Stimulated activated CD4-positive, alpha-beta T cell treated with anti-CD3 and anti-CD28 coated beads, Interleukin-1b, Interleukin-23, amount 100 ng/mL, for 1 hour (primary cell): ENCODE measurements at places on chromosomes 5 and 9.

- DNase-seq = no peak
Observed at GRCh38 chr5:7628248-7628647, 222.7 kb downstream of the CFAP90 start.

DNA sequence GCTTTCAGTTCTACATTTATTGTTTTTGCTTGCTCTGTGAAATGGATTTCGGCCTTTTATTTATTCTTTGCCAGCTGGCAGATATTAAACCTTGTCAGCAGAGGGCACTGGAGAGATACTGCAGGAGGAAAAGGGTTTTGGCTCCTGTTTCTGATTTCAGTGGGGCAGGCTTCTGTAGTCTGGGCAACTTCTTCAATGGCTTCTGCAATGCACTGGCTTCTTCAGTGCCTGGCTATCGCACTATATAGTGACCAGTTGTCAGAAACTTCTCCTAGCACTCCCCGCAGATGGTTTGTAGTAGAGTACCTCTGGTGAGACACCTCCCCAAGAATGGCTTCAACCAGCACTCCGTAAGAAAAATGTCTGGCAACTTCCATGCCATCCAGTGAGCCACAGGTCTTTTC lies 3.2 kb upstream of the NFX1 start:
- DNase-seq = no peak

GRCh38 chr9:3902631-3903030 lies 376.8 kb upstream of the RFX3 start:
- no peak for DNase-seq

DNA sequence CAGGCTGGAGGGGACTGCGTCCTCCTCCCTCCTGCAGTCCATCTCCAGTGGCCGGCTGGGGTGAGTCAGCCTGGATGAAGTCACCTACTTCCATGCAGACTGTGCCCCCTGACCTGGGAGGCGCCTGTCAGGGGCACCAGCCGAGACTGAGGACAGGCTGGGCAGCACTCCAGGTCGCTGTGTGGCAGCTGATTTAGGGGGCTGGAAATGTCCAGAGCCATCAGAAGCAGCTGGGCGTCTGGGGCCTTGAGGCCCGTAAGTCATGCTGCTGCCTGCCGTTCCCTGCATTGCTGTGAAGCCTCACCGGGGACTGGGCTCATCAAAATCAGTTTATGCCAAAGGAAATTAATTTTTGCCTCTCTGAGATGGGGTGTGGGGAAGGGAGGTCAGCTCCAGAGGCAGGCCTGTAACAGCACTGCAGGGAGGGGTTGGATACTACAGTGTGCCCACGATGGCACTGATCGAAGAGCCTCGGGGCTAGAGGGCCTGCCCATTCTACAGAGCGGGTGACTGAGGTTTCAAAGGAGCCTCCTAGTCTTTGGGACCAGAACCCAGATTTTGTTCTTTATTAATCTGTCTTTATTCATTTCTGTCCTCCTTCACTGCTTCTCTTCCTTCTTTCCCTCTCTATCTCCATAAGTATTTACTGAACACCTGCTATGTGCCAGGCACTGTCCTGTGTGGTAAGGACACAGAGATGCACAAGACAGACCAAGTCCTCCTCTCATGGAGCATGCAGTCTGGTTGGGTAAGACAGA lies 70.4 kb upstream of the PSD2 start:
- DNase-seq = no peak

DNA sequence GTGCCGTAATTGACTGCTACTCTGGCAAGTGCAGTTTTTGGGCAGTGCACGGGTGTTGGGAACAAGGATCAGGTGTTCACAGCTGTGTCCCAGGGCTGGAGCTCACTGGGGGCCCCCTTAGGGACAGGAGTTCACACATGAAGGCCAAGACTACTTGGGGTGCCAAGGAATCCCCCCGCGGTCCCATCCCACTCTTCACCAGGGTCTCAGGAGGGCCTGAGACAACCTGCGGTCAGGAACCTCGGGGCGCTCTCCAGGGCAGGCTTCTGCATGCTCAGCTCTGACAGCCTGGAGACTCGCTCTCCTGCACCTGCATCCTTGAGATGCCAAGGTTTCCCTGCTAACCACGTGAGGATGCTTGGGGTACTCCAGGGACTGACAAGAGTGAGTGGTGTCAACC lies 2.3 kb upstream of the MAN1B1 start:
- DNase-seq = no peak

DNA sequence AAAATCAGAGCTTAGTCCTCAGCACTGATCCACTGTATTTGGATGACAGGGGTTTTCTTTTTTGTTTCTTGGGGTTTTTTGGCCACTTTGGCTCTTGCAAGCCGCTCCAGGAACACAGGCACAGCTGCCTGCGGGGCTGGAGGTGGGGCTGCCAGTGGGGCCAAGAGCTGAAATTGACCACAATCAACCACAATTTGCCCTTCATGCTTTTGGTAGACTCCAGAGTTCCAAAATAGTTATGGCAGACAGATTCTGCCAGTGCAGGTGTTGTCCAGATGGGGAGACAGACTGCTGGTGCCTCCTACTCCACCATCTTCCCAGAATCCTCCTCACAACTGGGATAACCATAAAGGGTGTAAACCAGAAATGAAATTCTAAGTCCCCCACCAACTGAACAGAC lies 36.5 kb downstream of the PLEKHG4B start:
- no peak for DNase-seq

GRCh38 chr9:91495450-91495849 lies 71.8 kb upstream of the NFIL3 start:
- DNase-seq = no peak

GRCh38 chr9:127690735-127691134 lies 16.1 kb upstream of the CFAP157 start:
- no peak for DNase-seq

DNA sequence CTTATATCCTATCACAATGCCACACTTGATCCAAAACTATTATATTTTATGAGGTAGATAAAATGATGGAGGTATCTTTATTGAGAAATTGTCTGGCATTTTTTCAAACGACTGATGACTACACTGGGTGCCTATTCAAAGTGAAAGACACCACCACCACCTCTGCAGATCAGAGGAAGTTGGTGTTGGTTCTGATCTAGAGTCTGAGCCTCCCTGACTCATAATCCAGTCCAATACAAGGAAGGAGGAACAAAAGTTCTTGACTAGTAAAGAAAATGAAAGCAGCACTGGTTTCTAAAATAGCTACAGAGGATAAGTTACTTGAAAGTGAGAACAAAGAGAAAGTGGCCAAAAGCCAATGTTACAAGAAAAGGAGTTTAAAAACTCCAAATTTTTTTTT lies 139.9 kb downstream of the RFX3 start:
- DNase-seq = no peak

DNA sequence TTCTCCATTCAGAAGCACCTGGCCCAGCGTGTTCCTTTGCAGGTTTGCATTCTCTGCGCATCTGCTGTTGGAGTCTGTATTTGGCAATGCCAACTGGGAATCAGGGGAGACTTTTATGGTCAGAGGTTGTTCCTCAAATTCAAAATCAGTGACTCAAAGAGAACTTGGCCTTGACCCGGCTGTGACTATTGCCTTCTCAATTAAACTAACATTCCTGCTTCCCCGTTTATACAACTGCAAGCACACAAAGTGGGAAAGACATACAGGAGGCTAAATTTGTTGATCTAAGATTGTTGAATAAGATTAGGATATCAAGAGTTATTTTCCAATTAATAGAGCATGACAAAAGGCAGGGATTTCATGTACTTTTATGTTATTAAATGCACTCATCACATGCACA lies 402.4 kb upstream of the IRX2 start:
- no peak for DNase-seq

DNA sequence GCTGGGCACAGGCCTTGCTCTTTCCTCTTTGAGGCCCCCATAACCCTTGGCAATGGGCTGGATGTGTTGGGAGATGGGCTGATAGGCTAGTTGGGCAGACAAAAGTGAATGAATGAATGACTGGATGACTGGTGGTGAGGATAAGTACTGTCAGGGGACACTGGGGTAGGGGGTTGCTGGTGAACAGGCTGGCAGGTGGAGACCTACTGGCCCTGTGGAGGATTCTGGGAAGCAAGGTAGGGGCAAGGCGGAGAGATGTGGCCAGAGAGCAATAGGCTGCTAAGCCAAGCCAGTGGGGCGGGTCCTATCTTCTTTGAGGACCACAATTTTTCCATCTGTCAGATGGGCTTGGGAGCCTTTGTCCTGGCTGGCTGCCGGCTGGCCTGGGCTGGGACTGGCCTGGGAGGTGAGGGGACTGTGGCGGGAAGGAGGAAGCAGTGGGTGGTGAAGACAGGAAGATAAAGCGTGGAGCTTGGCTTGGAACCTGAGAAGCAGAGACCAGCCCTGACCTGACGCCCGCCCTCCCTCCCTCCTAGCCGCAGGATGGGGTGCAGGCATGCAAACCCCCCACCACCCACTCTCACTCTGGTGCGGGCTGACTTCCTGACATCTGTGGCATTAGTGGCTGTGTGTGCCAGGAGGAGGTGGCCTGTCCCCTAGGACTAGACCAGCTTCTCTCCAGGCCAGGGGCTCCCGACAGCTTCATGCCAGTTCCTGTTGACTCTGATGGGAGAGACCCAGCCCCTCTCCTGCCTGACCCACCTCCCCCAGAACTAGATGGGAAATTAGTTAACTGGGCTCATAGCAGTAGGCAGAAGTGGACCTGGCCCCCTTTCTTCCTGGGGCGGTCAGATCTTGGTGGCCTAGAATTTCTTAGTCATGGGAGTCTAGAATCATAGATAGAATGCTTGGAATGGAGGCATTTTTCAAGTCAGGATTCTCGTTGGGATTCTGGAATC lies 9.5 kb downstream of the CXXC5 start:
- DNase-seq = no peak

- no peak for DNase-seq
Observed at GRCh38 chr9:3750321-3750720, 224.5 kb upstream of the RFX3 start.

- no peak for DNase-seq
Observed at GRCh38 chr9:29416204-29416603, 1842.9 kb upstream of the C9orf72 start.

GRCh38 chr5:26321278-26321677 lies 717.1 kb downstream of the CDH9 start:
- no peak for DNase-seq

DNA sequence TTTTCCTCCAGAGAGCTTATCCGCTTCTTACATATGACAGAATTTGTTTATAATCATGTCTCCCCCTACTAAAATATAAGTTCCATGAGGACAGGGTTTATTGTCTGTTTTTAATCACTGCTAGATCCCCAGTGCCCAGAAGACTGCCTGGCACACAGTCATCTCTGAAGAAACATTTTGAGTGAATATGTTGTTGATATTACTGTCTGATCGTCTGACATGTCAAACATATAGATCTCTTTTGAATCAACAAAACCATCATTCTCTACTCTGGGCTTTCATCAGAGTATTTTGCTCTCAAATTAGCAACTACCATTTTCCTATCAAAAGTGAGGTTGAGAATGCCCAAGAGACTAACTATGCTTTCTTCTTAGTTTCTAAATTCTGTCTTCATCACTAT lies 67.3 kb upstream of the SHISAL2B start:
- DNase-seq = no peak

GRCh38 chr5:91341154-91341553 lies 42.0 kb downstream of the ARRDC3 start:
- no peak for DNase-seq

DNA sequence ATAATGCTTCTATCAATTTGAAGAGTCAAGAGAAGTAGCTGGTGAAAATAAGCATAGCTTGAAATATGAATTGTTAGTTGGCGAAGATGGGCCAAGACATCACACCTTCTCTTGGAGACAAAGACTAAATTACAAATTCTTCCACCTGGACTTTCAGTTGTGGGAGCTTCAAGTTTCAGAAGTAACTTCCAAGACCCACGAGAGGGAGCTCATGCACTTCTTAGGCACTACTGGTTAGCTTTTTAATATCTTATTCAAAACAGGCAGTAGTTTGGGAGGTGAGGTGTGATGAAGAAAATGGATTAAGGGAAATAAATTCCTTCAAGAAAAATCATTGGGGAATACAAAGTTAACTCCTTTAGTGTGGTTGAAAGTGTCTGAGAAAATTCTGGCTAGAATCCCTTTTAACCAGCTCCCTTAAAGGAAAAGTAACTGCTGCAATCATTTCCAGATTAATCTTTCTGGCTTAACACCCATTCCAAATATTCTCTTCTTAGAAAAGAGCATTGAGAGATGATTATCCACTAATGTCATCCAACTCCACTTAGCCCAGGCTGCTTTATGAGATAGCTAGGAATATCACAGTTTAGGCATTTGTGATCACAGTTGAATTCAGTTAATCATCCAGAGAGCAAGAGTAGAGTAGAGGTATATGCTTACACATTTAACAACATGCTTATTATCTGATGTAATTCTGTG lies 139.5 kb upstream of the DMRTA1 start:
- no peak for DNase-seq

DNA sequence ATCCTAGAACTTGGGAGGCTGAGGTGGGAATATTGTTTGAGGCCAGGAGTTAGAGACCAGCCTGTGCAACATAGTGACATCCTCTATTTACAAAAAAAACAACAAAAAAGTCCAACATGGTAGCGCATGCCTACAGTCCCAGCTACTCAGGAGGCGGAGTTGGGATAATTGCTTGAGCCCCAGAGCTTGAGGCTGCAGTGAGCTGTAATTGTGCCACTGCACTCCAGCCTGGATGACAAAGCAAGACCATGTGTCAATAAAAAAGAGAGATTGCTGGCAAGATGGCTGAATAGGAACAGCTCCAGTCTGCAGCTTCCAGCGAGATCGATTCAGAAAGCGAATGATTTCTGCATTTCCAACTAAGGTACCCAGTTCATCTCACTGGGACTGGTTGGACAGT lies 54.8 kb upstream of the FBXL17 start:
- DNase-seq = no peak

DNA sequence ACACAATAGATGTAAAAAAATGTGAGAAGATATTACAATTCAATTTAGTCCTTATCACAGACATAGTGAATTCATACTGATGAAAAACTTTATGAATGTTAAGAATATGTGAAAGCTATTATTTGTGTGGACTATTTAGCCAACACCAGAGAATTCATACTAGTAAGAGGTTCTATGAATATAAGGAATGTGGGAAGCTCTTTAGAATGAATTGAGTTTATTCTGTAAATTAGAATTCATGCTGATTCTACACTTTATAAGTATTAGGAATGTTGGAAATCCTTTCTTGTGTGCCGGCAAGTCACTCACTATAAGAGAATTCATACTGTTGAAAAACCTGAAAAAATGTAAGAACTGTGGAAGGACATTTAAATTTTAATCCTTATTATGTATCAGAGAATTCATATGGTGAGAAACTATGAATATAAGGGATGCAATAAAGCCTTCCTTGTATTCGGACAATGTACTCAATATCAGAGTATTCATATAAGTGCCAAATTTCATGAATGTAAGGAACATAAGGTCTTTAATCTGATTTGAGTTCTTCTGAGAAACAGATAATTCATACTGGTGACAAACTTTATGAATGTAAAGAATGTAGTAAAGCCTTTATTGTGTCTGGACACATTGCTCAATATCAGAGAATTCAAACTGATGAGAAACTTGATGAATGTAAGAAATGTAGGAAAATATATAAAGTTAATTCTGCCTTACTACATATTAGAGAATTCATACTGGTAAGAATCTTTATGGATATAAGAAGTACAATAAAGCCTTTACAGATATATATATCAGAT lies 21.6 kb upstream of the PCDHA1 start:
- DNase-seq = no peak
